ENCODE measurements at places on chromosomes 7 and 10.

GRCh38 chr10:127462643-127463295 is 86.3 kb upstream of the NPS start:
- no peak for DNase-seq

- peak; percentile 58 for DNase-seq
Observed at GRCh38 chr7:150778738-150779301, 21.3 kb downstream of the TMEM176B start.

GRCh38 chr10:89093728-89094127 is 103.1 kb downstream of the FAS start:
- DNase-seq = no peak

GRCh38 chr7:27590416-27590815 is 72.3 kb downstream of the HIBADH start:
- no peak for DNase-seq

GRCh38 chr10:14200698-14201544 is 129.8 kb downstream of the FRMD4A start:
- peak; percentile 9 for DNase-seq

GRCh38 chr10:45421221-45422097 is 47.4 kb downstream of the ALOX5 start:
- no peak for DNase-seq

DNA sequence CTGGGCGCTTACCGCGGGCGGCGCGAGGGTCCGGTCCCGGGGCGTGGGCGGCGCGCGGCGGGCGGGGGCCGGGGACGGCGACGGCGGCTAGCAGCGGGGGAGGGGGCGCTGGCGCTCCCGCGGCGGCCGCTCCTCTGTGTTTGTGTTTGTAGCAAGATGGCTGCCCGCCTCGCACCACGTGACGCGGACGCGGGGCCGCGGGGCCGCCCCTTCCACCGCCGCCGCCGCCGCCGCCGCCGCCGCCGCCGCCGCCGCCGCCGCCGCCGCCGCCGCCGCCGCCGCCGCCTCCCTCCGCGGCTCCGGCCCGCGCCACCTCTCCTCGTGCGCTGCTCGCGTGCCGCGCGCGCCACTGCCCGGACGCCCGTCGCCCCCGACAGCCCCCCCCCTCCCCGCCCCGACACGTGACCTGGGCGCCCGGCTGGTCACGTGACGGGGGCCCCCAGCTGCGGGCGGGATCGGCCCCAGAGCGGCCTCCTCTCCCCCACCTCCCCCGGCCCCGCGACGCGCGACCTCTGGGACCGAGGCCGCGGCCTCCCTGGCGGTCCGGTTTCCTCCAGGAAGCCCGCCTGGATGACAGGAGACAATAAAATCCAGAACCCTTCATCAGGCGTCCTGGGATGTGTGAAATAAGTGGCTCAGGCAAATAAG is at the start of gene GIGYF1:
Gene GIGYF1, minus strand, starts transcription at position 153 of the 648 bp plus-strand sequence. CDS start 6,012 bp downstream, outside the sequence.
- peak; percentile 60 for DNase-seq

- DNase-seq = no peak
Observed at GRCh38 chr7:102319671-102320070, 33.0 kb downstream of the SH2B2 start.

- no peak for DNase-seq
Observed at GRCh38 chr10:4658777-4659176, 167.2 kb upstream of the AKR1E2 start.

GRCh38 chr7:48933549-48934085 is 9.3 kb downstream of the CDC14C start:
- DNase-seq = no peak

GRCh38 chr7:156560075-156560474 is 80.5 kb upstream of the RNF32 start:
- no peak for DNase-seq

DNA sequence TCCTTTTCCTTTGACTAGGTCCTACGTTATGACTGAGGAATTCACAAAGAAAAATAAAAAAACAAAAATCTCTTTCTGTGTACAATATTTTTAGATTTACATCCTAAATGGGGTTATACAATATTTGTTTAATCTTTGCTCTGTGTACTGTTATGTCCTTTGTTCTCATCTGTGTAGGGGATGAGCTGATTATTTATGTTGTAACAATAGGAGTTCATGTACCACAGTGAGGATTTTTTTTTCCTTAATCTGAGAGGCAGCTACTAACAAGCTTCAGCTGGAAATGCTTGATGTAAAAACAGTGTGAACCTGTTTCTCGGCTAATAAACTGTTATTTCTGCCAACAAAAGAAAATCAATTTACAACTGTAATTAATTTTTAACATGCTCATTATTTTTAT is 58.0 kb downstream of the ORC5 start:
- DNase-seq = no peak

DNA sequence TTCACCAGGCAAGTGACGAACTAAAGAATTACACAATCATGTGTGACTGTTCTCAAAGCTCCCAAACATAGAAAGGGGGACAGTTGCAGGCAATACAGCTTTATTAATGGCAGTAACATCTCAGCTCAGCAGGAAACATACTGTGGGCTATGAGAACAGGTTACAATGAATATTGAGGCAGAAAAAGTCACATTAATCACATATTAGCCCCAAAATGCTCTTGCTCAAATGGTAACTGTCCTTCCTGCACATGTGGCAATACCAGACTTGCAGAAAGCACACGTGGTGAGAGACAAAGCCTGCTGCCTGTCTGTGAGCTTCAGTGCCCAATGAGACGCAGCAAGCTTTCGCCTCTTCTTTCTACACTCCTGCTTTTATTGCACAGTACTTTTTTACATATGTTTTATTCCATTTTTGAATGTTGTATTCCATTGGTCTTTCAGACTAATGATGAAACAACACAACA is 104.9 kb upstream of the ACBD5 start:
- DNase-seq = no peak
